Activated gamma-delta T cell treated with anti-CD3 and anti-CD28 coated beads, Interleukin-2, amount 50 U/mL, for 16 hours (primary cell): ENCODE measurements at places on chromosomes 1 and 21.

GRCh38 chr1:44029260-44029910 is 1.9 kb downstream of the SLC6A9 start:
- no peak for DNase-seq

- no peak for DNase-seq
Measured at GRCh38 chr1:197976368-197976767, 59.2 kb downstream of the LHX9 start.

DNA sequence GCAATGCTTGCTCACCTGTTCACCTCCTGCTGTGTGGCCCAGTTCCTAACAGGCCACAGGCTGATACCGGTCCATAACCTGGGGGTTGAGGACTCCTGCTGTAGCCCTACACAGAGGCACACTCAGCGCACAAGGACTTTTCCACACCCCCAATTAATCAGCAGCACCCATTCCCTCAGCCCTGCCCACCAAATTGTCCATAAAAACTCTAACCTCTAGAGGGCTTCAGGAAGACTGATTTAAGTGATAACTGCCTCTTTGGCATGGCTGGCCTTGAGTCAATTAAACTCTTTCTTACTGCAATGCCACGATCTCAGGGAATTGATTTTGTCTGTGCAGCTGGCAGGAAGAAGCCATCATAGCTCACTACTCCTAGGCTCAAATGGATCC is 71.3 kb upstream of the MUTYH start:
- no peak for DNase-seq

DNA sequence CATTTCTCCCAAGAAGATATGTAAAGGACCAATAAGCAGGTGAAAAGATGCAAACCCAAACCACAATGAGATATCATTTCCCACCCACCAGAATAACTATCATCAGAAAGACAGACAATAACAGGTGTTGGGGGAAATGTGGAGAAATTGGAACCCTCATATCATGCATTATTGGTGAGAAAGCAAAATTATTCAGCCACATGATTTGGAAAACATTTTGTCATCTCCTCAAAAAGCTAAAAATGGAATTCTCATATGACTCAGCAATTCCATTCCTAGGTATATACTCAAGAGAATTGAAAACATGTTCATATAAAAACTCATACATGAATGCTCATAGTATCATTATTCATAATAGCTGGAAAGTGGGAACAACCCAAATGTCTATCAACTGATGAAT is 25.1 kb upstream of the RNF186 start:
- DNase-seq = no peak

DNA sequence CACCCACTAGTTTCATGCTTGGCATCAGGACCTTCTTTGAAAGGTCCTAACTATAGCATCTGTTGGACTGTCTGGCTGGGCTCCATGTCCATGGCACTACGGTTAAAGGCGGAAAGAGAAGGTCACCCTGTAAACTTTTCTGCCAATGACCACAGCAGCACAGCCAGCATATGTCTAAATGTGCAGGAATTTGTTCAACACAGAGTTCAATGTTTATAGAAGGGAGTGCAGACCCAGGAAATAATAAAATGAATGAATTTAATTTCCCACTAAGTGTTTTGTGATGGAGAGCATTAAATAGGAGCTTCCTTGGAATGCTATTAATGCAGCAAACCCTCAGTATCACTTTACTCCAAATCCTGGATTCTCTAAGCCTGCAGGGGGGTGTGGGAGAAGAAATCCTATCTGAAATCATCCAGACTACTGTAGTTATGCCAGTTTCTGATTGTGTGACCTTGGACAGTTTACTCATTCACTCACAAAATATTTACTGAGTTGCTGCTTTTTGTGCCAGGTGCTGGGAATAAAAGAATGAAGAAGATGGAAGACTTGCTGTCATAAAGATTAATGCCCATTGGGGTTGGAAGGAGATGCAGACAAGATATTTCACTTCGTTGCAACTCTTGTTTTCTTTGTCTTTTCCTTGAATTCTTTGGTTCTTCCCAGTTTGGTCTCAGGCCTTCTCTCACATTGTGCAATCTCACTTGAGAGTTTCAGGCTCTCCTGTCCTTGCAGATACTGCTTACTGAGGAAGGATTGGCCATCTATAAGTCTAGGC is 195.0 kb downstream of the ROR1 start:
- DNase-seq = no peak

DNA sequence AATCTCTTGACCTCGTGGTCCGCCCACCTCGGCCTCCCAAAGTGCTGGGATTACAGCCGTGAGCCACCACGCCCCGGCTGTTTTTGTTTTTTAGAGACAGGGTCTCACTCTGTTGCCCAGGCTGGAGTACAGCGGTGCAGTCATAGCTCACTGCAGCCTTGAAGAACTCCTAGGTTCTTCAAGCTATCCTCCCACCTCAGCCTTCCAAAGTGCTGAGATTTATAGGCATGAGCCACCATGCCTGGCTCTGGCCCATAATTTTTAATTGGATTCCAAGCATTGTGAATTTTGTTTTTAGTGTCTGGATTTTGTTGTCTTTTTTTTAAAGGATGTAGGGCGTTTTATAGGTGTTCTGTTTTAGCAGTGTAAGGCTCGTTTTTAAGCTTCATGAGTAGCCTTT is 28.6 kb upstream of the TXLNA start:
- DNase-seq = no peak

DNA sequence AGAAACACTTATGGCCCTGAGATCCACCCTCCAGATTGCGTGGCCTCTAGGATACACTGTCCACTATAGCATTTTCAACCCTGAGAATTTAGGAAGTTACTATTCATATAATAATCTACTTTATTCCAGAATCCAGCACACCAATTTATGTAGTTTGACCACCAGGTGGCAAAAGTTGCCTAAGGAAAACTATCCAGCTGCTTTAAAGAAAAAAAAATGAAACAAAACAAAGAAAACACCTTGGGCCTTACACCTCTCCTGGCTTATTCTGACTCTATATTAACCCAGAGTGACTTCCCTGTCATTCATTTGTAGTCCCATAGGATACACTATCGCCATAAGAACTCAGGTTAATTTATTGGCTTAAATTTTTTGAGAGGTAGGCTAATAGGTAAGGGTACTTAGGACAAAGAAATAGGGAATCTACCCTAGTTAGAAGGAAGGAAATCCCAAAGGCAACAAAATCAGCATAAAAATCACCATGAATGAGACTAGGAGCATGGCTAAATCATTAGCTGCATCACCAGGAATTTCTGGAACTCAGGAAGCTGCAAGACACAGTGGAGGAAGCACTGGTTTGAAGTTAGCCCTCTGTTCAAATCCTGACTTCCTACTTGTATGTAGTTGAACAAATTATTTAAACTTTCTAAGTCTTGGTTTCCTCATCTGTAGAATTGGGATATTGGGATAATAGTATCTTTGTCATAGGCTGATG is 107.5 kb downstream of the SPAG17 start:
- DNase-seq = no peak

DNA sequence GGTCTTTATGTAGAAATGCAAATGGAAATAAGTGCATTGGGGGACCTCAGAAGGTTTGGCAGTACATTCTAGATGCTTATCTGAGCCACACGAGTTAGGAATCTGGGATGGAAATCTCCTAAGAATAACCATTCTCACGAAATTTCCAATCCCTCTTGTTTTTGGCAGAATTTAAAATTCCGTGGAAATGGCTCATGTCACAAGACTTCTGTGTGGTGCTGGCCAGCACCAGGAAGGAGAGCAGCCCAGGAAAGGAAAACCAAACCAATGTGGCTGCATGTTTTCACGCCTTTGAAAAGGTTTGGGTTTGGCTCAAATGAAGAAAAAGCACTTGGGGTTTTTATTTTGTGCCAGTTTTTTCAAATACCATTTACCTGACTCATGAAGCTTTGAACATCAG is 80.1 kb upstream of the KCNK2 start:
- no peak for DNase-seq

- DNase-seq = no peak
Measured at GRCh38 chr1:104648269-104648691, 898.6 kb downstream of the AMY1C start.

- no peak for DNase-seq
Measured at GRCh38 chr1:115170961-115171392, 81.7 kb upstream of the TSPAN2 start.

DNA sequence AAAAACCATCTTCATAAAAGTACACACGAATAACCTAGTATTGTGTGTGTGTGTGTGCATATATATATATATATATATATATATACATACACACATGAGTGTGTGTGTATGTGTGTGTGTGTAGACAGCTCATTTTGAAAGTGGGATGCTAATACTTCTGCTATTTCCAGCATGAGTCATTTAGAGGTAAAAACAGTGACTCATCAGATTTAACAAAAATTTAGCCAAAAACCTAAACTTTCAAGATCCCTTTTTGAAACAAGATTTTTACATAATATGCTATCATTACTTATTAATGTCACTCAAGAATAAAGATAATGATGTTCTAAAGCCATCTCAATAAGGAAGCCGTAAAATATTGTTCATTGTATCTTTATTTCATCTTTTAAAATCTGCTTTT is 35.6 kb upstream of the ADGRL4 start:
- DNase-seq = no peak

DNA sequence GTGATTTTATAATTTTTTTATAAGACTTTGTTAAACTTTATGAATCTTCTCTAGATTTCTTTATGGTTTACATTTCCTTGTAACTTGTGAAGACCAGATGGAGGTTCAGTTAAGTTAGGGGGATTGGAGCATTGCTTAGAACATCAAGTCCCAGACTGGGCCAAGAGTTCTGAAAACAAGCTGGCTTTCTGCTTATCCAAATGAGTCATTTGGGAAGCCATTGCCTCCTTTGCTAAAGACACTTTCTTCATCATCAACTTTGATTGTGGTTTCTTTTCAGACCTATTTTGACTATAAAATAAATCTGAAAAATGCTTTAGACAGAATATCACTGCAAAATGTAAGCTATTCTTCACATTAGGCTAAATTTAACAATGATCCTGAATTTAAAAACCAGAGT is 446.8 kb downstream of the USP25 start:
- DNase-seq = no peak

DNA sequence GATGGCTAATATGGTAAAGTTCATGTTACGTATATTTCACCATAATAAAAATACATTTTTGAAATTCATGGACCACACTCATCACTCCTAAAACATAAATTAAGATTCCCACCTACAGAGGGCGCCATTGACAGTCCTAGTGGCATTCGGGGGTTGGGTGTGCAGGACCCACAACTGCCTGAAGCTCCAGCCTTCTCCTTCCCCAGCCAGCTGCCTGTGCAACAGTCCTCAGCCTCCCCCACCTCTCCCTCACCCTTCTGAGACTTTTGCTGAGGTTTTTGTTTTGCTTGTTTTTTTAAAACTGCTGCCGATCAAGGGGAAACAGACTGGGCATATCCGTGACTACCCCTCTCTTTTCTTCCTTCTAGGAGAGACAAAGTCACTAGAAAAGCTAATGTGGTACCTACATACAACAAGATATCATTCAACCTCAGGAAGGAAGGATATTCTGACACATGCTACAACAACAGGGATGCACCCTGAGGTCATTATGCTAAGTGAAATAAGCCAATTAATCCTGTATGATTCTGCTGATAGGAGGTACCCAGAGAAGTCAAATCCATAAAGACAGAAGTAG is 9.2 kb upstream of the EVA1C start:
- DNase-seq = peak; percentile 32
